ENCODE measurements at places on chromosomes 7 and 10.

- DNase-seq: peak; percentile 100
Measured at GRCh38 chr10:4344492-4344994, 481.5 kb upstream of the AKR1E2 start.

DNA sequence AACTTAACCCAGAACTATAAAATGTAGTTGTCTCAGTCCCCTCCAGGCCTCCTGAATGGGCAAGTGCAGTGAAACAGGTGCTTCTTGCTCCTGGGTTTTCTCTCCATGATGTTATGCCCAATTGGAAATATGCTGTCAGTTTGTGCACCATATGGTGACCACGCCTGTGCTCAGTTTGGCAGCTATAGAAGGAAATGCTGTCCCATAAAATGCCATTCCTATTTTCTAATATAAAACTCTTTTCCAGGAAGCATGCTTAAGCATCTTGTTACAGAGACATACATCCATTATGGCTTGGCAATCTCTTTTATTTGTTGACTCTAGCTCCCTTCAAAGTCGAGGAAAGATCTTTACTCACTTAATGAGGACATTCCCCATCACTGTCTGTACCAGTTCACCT lies 45.2 kb downstream of the FGFBP3 start:
- DNase-seq: no peak

DNA sequence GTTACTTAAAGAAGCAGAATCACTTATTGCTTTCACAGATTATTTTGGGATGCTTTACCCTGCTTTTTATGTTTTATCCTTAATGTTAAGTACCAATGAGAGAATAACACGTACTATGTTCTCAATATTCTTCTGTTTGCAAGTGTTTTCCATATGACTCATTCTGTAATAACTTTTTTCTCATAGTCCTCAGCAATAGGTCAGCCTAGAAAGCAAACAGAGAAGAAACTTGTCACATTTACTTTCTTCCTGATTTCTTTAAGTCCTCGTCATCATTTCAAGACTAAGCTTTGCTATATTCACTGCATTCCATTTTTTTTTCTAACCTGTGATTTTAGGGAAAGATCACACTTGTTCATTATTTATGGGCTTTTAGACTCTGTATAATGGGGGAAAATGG lies 6.8 kb upstream of the AGR2 start:
- no peak for DNase-seq

DNA sequence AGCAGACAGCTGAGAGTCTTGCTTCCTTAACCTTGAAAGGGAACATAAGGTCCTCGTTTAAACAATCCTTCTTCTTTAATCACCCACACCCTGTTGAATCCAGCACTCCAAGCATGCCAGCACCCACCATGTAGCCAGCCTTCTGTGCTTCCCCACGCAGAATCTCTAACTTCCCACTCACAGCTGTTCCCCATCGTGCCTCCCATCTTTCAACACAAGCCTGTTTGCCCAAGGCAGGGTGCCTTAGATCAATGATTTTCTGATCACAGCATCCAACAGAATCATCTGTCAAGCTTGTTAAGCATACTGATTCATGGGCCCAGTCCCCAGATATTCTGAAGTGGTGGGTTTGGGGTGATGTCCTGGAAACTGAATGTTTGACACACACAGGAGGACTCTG lies 530.8 kb downstream of the SH2D4B start:
- no peak for DNase-seq

DNA sequence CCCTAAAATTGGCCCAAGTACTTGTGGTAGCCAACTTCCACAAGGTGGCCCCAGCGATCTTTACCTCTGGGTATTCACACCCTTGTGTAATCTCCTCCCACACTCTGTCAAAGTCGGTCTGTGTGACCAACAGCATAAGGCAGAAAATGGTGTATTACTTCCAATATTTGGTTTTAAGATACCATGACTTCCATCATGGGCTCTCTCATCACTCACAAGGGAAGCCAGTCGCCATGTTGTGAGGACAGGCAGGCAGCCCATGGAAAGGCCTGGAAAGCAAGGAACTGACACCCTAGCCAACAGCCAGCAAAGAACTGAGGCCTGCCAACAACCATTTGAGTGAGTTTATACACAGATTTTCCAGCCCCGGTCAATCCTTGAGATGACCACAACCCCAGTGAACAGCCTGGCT lies 91.0 kb upstream of the KMT2E start:
- DNase-seq: peak; percentile 54

DNA sequence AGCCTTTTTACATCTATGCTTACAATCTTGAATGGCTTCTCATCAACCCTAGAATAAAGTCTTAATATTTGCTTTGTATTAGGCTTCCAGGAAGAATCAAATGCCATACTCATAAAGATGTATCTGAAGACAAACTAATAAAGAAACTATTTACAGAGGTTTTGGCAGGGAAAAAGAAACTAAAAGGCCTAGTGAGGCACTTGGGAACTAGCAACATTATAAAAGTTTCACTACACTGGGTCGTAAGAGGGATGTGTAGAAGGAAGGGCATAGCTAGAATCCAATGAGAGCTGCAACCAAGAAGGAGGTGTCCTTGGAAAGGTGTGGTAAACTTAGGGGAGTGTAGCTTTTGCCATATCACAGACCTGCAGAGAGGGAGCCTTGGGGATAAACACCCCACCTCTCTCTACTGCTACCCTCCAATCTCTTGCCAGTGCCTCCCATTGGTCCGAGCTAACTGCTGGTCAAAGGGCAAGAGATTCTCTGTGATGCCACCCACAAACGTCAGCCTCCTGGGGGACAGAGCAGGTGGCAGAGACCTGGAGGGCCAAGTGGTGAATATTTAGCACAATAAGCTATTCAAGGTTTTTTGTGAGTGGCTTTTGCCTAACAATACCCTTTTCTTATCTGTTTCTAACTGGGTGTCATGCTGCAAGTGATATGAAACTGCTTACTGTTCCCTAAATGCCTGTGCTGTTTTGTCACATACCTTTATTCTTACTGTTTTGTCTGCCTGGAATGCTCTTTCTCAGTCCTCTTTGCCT lies 60.7 kb downstream of the CPED1 start:
- DNase-seq: no peak

DNA sequence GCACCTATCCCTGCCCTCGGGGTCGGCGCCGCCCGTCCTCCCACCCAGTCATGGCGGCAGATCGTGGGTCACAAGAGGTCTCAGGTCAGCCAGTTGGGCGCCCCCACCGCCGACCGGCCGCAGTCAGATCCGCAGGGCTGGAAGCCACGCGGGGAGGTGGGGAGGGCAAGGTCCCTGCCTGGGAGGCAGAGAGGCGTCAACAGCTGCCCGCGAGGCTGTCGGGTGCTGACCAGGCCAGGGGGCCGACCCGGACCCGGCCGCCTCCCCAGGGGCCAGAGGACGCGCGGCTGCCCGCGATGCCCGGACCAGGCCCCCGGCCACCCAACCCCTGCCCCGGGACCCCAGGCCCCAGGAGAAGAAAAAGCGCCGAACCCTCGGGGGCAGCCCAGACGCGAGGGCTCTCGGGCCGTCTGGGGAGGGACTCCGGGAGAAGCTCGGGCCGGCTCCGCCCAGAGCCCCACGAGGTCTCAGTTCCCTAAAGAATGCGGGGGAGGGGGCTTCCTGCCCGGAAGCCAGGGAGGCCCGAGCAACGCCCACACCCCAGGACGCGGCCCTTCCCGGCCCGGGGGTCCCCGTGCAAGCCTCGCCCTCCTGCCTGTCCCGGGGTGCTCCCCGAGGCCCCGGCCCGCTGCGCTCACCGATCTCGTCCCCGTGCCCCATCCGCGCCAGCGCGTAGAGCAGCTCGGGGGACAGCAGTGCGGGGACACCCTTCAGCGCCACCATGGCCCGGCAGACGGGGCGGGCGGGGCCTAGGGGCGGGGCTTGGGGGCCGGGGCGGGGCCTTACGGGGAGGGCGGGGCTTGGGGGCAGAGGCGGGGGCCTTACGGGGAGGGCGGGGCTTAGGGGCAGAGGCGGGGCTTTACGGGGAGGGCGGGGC lies at the start of gene FUOM:
TSS of gene FUOM (minus strand) at position 735 of the 877 bp plus-strand sequence. CDS start at position 723, 12 bp downstream.
- DNase-seq: peak; percentile 39

DNA sequence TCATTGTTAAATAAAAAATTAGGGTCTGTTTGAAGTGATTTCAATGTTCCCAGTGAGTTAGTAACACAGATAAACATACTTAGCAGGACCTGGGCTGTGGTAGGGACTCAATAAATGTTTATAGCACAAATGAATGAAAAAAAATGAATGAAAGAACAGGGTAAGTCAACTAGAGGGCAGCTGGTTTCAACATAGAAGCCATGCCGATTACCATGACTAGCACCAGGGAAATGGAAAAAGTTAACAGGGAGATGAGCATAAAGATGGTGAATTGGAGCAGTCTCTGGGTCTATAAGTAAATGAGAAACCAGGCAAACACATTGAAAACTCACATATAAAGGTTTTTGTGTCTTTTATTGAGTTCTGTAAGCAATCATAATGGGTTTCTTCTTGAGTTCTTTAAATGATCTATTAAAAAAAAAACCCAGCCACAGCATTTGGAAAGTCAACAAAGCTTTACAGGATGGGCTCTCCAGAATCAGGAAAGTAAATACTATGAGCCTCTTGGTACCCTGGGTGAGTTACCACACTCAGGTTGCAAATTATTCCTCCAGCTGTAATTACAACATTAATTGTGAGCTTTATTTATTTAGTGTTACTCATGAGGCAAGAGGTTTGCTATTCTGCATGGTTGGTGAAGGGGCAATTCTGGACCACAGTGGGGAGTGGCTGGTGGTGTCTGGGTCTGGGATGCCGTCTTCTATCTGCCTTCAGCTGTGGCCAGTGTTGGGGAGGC lies 46.1 kb upstream of the MTPN start:
- no peak for DNase-seq

GRCh38 chr7:7569615-7570014 lies 2.9 kb downstream of the MIOS start:
- no peak for DNase-seq

DNA sequence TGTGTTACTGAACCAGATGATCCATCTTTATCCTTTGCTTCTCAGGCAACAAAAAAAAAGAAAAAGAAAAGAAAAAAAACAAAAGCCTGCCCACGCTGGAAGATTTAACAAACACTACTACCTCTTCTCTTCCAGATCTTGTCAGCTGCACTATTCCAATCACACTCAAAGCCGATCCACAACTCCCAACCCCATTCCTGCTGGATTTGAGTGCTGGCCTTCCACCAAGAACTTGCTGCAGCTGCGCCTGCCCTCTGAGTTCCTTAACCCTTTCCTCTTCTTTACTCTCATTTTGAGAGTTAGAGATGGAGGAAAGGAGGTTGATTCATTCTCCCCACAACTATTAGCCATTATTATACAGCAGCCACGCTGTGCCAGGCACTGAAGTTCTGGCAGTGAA lies 16.0 kb upstream of the ITGA8 start:
- peak; percentile 21 for DNase-seq

- DNase-seq: no peak
Measured at GRCh38 chr7:99313204-99313573, 12.5 kb upstream of the ARPC1A start.

GRCh38 chr7:23529262-23529859 lies 2.4 kb downstream of the TRA2A start:
- no peak for DNase-seq

GRCh38 chr7:2093215-2093842 lies 139.4 kb downstream of the MAD1L1 start:
- DNase-seq: no peak

GRCh38 chr10:13502380-13502779 lies 26.4 kb downstream of the BEND7 start:
- DNase-seq: no peak

- no peak for DNase-seq
Measured at GRCh38 chr7:513521-514166, 6.0 kb downstream of the PDGFA start.

- no peak for DNase-seq
Measured at GRCh38 chr10:71338728-71339495, 19.9 kb downstream of the SLC29A3 start.
